ENCODE measurements at places on chromosomes 16 and 17.

- DNase-seq = peak; percentile 90
Observed at GRCh38 chr16:66474750-66475199, 47.7 kb downstream of the BEAN1 start.

DNA sequence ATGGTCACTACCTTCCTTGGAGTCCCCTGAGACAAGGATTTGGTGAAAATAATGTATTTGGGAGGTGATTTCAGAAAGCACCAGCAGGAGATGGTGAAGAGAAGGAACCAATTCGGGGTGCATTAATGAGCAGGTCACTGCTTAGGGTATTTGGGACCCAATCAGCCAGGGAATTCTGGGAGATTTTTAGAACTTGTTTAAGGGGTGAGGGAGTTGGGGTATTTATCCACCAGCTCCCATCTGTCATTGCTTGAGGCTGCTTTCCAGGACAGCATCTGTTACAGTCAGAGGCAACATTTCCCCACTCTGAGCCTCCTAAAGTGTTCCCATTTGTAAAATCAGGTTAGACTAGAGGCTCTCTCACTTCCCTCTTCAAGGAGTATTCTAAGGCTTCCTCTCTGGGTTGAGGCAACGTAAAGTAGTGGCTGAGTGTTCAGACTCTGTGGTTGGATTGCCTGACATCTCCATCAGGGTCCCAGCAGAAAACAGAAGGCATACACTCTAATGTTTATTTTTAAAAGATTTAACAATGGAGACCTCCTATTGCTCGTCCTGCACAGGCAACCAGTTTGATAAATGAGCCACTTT, 60.9 kb downstream of the CLEC19A start:
- DNase-seq = no peak

DNA sequence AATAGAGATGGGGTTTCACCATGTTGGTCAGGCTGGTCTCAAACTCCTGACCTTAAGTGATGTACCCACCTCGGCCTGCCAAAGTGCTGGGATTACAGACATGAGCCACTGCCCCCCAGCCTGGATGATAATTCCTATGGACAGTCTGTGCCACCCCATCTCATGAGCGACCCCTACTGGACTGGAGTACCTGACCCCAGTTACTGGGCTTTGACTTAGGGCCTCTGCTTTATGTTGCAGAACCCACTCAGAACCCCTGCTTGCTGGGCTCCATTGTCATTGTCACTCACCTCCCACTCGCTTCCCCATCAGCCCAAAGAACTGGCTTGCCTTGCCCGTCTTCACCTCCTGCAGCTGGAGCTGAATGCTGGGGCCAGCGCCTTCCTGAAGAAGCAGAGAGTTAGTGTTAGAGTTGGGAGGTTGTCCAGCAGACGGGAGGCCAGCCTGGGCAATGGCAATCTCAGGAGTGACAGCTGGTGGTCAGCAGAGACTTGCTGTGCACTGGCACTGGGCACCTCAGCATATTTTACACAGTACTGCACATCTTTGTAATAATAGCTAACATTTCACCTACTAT, 4.0 kb downstream of the TAC4 start:
- DNase-seq = no peak

GRCh38 chr17:46950997-46951621, 27.9 kb downstream of the RPRML start:
- no peak for DNase-seq

GRCh38 chr16:20675488-20676267, 21.8 kb downstream of the ACSM1 start:
- DNase-seq = no peak

DNA sequence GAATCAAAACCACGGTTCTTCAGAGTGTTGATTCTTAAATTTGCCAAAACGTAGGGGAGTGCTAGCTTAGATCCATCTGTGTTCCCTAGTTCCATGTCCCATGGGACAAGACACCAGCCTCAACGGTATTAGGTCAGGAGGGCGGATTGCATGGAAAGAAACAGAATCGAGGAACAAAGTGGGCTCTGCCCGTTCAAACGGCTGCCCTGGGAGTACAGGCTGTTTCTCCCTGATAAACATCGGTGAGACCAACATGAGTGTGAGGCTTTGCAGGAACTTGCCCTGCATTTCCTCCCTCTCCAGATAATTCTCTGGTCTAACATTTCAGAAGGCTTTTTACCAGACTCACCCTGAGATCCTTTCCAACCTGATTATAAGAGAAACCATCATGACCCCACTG, 82.2 kb downstream of the MRM3 start:
- no peak for DNase-seq

DNA sequence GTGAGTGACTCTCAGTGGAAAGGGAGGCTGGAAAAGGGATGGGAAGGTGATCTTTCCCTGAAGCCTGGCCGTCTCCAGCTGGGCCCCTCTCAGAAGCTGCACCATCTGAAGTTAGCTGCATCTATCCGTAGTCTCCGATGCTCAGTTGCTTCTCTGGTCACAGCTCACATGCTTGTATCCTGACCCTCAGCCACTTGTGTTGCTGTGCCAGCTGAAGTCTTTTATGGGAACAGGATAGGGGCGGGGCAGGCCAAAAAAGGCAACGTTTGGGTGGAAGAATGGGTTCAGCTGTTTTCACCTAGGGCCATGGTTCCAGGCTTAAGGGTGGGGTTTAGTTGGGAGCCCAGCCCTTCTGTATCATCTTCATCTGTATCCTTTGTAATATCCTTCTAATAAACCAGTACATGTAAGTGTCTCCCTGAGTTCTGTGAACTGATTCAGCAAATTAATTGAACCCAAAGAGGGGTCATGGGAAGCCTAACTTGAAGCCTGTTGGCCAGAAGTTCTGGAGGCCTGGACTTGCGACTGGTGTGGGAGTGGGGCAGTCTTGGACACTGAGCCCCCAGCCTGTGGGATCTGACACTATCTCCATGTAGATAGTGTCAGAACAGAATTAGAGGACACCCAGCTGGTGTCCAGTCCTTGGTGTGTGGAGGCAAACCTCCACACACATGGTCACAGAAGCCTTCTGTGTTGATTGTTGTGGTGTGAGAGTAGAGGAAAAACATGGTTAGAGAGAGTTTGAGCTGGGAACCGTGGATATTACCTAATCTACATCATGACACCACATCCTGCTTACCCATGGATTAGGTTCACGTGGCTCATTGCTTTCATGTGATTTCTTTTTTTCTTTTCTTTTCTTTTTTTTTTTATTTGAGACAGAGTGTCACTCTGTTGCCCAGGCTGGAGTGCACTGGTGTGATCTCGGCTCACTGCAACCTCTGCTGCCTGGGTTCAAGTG, 49.3 kb upstream of the FBXO47 start:
- peak; percentile 85 for DNase-seq

DNA sequence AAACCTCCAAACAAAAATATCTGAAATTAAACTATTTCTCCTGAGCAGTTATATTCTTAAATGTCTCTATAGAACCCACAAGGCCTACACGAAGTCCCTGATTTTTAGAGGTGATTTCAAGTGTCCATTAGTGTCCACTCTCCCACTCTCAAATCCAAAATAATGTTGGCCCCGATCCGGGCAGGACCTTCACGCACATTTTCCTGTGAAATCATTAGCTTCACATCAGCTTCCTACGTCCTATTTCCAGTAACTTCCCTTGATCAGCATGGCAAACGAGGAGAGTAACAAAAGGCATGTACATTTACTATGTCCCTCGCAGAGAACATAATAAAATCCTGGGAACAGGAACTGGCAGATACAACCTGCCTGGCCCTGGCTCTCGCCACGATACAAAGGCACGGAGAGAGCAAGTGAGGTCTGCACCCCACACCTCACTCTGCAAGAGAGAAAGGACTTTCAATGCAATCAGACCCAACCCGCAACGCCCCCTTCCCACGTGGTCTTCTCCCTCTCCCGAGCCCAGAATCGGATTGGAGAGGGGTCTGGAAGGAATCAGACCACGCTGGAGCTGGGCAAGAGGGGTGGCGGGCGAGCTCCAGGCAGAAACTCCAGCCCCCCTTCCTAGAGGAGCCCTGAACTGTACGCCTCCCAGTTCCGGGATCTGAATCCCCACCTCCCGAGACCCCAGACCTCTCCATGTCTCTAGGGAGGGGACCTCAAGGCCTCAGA, 17.5 kb upstream of the C17orf78 start:
- peak; percentile 31 for DNase-seq

- peak; percentile 25 for DNase-seq
Observed at GRCh38 chr16:85491798-85492294, 121.3 kb upstream of the GSE1 start.

- DNase-seq = no peak
Observed at GRCh38 chr17:41499714-41500113, 5.7 kb downstream of the KRT13 start.

- peak; percentile 9 for DNase-seq
Observed at GRCh38 chr17:9037736-9038135, 16.4 kb downstream of the NTN1 start.

- DNase-seq = no peak
Observed at GRCh38 chr17:17783825-17784656, 52.7 kb downstream of the SREBF1 start.

DNA sequence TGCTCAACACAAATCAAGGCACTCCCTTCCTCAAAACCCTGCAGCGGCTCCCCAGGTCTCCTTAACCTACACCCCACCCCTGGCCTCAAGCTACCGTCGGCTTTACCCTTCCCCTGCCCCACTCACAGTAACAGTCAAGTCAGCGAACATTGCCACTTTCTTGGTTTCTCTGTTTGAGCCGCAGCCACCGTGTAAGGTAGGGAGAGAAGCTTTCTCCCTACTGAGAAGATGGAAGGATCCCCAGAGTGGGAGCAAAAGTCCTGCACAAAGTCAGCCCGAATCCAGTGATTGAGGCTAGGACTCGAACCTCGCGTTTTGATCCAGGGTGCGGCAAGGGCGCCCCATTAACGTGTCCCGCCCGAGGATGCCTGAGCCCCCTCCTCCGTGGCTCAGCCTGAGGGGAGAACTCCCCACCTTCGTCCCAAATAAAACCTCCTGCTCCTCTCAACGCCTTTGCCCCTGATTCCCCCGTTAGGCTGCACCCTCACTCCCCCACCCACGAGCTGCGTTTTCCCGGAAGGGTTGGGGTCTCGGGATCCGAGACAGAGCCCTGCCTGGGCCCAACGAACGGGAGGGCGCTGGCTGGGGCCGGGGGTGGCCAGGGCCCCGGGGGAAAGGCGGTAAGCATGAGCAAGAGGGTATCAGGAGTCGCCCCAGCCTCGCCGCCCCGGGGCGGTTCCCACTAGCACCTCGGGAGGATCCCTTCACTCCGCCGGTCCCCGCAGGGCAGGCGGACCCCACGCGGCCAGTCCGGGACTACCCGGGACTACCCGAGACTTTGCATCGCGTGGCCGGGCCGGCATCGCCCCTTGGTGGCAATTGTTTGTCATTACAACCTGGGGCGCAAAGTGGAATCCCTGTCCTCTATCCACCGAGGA, 9.9 kb upstream of the NAGS start:
- peak; percentile 27 for DNase-seq

GRCh38 chr17:72976971-72977770, 115.3 kb downstream of the SLC39A11 start:
- DNase-seq = no peak

- no peak for DNase-seq
Observed at GRCh38 chr17:19348806-19349205, 13.7 kb downstream of the B9D1 start.

DNA sequence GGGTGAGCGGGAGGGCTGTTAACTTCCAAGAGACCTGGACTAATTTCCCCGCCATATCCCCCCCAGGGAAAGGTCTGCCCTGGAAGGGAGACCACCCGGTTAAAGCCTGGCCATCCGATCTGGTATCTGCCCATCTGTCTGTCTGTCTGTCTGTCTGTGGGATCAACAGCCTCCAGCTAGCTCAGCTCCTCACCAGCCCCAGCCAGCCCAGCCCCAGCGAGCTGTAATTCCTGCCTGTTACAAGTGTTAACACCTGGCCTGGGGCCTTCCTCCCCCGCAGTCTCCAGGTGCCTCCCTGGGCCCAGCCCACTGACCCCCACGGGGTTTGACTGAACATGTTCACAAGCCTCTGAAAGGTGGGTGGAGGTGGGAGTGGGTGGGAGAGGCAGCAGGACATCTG, 4.0 kb downstream of the WNT3 start:
- DNase-seq = no peak

DNA sequence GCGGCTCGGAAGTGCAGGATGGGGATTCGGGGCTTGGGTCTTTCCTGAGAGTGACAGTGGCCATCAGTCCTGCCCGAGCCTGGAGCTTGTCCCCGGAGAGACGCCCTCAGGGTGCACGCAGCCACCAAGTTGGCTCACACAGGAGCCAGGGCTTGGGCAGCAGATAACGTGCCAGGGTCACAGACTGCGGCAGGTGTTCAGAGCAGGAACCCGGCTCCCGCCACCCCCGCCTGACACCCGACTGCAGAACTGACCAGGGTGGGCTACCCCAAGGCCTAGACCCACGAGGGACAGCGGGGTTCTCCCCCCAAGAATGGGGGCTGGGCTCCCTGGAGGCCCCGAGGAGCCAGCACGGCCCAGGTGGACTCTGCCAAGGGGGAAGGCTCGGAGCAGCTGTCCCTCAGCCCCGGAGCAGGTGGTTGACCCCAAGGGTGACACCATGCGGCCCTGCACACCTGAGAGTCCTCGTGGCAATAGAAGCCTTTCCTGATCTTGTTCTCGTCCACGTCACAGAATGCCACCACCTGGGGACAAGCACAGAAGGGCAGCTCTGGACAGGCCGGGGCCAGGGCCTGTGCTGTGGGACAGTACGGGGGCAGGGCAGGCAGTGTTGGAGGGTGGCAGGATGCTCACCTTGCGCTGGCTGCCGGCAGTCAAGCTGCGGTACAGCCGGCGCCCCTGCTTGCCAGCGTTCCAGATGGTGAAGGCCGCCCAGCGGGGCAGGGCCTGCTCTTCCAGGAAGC, 117.1 kb upstream of the ZNF750 start:
- DNase-seq = no peak

DNA sequence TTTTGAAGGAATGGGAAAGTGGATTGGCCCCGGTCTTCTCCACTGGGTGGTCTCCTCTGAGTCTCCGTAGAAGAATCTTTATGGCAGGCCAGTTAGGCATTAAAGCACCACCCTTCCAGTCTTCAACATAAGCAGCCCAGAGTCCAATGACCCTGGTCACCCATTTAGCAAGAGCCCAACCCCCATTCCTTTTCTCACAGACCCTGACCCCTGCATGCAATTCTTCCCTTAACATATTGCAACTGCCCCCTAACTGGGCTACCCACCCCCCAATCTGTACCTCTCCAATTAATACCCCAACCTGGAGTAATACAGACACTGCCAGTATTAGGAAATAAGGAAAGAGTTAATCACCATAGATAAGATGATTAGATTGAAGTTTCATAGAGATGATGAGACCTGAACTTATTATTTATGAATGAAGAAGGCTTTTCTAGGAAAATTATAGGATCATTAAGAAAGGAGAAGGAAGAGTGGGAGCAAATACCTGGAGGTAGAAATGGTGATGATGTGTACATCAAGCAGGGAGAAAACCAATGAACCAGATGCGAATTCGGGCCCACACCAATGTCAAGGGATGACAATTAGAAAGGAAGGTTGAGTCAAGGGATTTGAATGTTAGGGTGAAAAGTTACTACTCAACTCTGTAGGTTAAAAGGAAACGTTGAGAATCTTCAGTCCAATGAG, 2.4 kb downstream of the CCL2 start:
- DNase-seq = no peak

Measured in Jurkat, Clone E6-1 (cell line).